ENCODE measurements at places on chromosomes 12 and 14. TPM values are rescaled to one million over a fixed set of nuclear protein-coding genes. Genes with fewer than 3 reads are reported as not detected.

Gene RNFT2
- polyA plus RNA-seq = not detected

Gene CRACR2A
- not detected for polyA plus RNA-seq

Gene DLK1
- polyA plus RNA-seq = 1,946 TPM

Gene DEPDC4
- not detected for polyA plus RNA-seq

Gene MYF5
- 24.4 TPM for polyA plus RNA-seq

Gene DDX23
- polyA plus RNA-seq = 85.1 TPM

Gene ADAM21
- 0.48 TPM for polyA plus RNA-seq

Gene GPR137C
- 4.2 TPM for polyA plus RNA-seq

All from muscle of arm (tissue), 14 donors.